ENCODE measurements at places on chromosomes 3 and 15.

- no peak overlapping the region for H3K27ac ChIP-seq
- no peaks in the 10 kb centered on the region for H3K27me3 ChIP-seq
- no peak overlapping the region for H3K4me3 ChIP-seq
- no peak for DNase-seq
- H3K4me1 ChIP-seq: no peaks in the 10 kb centered on the region
- H3K36me3 ChIP-seq: no peaks in the 10 kb centered on the region
Observed at GRCh38 chr15:89071471-89071870, 16.8 kb upstream of the ABHD2 start.

DNA sequence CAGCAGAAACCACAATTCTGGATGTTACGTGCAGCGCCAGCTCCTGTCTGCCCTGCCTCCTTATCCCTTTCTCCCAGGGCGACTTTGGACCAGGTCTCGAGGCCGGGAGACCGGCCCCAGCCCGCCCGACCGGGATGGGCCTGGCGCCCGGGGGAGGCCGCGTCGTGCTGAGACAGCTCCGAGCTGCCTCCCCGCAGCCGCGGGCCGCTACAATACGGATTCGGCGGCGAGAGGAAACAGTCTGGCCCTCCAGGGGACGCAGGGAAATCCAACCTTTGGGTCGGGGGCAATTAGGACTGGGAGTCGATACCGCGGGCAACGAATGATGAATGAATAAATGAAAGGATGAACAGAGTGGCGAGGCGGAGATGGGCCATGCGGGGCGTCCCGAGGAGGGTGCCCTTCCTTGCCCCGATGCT lies 537 bp downstream of the GRAMD2A start:
- H3K27me3 ChIP-seq: no peaks in the 10 kb centered on the region
- peak overlapping the region; percentile 72 for H3K4me3 ChIP-seq
- H3K27ac ChIP-seq: peak overlapping the region; percentile 84
- H3K36me3 ChIP-seq: peaks cover 9% of the 10 kb centered on the region
- no peak for DNase-seq

- no peaks in the 10 kb centered on the region for H3K4me1 ChIP-seq
- no peak overlapping the region for H3K4me3 ChIP-seq
- peak overlapping the region; percentile 40 for H3K27ac ChIP-seq
- no peak for DNase-seq
- H3K36me3 ChIP-seq: no peaks in the 10 kb centered on the region
- no peaks in the 10 kb centered on the region for H3K27me3 ChIP-seq
Observed at GRCh38 chr15:89143503-89144162, 55.4 kb downstream of the ABHD2 start.

DNA sequence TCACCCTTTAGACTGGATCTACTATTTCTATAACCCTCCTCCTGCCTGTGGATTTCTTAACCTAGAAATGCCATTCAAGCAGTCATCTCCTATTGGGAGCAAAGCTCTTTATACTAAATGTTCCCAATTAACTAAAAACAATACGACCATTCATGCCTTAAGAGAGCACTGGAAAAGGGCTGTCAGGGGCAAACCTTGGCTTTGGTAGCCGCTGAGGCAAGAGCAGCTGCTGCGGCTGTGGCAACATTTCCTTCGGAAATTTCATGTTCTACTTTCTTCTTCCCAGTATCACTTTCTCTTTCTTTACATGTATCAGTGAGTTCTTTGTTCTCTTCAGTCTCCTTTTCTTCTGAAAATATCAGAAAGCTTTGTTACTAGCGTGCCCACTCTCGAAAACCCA lies 56.3 kb upstream of the CSPG5 start:
- H3K4me3 ChIP-seq: no peak overlapping the region
- no peak overlapping the region for H3K27ac ChIP-seq
- H3K4me1 ChIP-seq: no peaks in the 10 kb centered on the region
- H3K36me3 ChIP-seq: no peaks in the 10 kb centered on the region
- H3K27me3 ChIP-seq: no peaks in the 10 kb centered on the region

DNA sequence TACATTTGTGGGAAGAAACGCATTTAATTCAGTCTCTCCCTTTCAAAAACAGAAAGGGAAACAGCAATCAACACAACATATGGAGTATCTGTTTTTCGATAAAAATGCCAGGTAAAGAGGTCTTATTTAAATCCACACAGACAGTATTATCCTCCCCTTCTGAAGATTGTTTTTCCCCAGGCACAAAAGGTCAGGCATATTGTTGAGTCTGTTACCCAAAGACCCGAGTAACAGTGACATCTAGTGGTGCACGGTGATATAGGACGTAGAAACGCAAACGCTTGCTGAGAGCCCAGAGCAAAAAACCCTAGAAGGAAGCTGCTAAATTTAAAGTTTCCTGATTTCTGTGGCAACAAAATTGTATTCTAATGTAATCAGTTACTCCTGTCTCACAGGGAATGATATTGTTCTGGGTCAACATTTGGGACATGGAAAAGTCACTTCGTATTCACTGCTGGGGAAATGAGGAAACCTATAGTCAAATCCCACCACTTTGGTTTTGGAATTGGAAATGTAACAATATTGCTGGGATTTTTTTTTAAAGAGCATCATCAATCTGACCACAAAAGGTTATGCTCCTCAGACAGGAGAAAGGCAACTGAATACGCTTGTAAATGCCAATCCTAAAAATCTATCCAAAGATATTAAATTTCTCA lies 312.7 kb upstream of the CCDC54 start:
- H3K27ac ChIP-seq: no peak overlapping the region
- H3K4me1 ChIP-seq: no peaks in the 10 kb centered on the region
- peak; percentile 60 for DNase-seq
- no peaks in the 10 kb centered on the region for H3K27me3 ChIP-seq

Data from breast epithelium (tissue), 4 donors.